ENCODE measurements at places on chromosomes 1 and 21.

- DNase-seq = no peak
Measured at GRCh38 chr21:38487901-38488639, 10.2 kb downstream of the ERG start.

GRCh38 chr1:247286134-247286670, 30.3 kb downstream of the VN1R5 start:
- DNase-seq = no peak

GRCh38 chr1:202133001-202133400, 10.3 kb downstream of the GPR37L1 start:
- no peak for DNase-seq

DNA sequence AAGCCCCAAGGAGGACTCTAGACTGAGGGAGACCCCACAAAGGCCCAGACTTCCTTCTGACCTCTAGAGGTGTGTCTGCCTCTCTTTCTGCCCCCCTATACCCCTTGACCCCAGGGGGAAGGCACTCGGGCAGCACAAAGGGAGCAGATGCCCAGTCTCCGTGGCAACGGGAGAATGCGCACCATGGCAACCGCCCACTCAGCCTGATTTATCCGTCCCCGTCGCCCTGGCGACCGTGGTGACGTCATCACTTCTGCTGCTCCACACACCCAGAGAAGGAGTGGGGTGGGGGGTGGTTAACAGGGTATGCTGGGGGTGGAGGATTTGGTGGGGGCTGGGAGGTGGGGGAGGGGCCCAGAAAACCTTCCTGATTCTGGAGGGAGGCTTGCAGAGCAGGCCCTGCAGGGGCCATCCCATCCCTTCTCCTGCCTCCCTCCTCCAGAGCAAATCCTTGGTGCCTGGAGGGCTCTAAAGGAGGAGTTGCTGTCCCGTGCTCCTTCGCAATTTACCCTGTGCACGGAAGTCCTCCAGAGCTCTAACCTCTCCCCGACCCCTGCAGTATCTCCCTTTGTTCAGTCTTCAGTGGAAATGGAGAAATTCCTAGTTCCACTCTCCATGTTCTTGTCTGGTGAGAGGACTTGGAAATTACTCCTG, 6.3 kb downstream of the CELF3 start:
- no peak for DNase-seq

- no peak for DNase-seq
Measured at GRCh38 chr1:156160000-156160742, 6.8 kb downstream of the SEMA4A start.

DNA sequence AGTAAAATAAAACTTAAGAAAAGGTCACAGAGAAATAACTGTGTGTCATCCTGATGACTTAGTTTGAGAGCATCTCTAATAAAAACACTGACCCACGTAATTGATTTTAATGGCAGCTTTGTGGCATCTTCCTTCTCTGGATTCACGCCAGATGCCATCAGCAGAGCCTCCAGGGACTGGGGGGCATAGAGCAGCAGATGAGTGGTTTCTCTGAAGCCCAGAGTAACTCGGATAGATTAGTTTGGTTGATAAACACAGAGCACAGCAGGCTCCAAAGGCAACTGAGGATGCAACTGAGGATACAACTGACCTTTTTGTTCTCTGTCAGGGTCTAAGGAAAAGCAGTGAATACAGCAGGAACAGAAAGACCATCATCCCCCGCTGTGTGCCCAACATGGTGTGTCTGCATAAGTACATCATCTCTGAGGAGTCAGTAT, 180.8 kb downstream of the RPS6KC1 start:
- no peak for DNase-seq

GRCh38 chr1:115135681-115136080, 46.4 kb upstream of the TSPAN2 start:
- no peak for DNase-seq

DNA sequence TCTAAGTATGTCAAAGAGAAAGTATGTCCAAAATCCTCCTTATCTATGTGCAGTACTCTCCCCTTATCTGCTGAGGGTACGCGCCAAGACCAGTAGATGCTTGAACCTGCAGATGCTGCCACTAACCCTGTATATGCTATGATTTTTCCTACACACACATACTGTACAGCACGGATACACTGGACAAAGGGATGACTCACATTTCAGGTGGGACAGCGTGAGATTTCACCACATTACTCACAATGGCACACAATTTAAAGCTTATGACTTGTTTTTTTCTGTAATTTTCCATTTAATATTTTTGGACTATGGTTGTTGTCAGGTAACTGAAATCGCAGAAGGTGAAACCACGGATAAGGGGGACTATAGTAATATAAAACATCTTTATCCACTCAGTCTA, 4.1 kb downstream of the ORC1 start:
- no peak for DNase-seq

DNA sequence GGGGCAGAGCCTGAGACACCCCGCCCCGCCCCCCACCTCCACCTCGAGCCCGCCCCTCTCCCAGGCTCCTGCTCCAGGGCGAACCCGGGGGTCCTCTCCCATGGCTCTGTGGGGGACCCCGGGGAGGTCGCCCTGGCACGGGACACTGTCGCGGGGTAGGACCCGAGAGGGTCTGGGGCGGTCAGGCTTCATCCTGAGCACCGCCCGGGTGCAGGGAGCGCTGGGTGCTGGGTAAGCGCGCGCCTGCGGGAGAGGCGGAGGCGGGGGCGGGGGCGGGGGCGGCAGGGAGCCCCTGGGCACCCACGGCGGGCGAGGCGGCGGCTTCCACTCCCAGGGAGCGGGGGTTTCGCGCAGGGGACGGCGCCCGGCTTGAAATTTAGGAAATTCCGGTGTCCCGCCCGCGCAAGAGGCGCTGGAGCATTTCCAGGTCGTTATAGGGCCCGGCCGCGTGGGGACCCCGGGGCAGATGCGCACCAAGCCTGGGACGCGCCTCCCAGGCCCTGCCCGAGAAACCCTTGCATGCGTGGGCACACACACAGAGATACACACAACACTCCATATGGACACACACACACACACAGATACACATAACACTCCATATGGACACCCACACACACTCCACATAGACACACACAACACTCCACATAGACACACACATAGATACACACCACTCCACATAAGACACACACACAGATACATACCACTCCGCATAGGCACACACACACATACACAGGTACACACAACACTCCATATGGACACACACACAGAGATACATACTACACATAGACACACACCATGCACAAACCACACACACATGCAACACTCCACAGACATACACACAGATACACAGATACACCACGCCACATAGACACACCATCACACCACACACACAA, 48.7 kb upstream of the SLC19A1 start:
- DNase-seq = peak; percentile 64

DNA sequence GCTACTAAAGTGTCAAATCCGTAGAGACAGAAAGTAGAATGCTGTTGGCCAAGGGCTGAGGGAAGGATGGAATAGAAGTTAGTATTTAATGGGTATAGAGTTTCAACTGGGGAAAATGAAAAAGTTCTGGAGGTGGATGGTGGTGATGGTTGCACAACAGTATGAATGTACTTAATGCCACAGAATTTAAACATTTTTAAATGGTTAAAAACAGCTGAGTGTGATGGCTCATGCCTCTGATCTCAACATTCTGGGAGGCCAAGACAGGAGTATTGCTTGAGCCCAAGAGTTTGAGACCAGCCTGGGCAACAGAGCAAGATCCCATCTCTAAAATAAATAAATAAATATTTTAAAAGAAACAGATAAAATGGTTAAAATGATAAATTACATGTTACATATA, 44.5 kb downstream of the PIK3R3 start:
- no peak for DNase-seq

- no peak for DNase-seq
Measured at GRCh38 chr21:41459884-41460534, 34.0 kb downstream of the MX1 start.

DNA sequence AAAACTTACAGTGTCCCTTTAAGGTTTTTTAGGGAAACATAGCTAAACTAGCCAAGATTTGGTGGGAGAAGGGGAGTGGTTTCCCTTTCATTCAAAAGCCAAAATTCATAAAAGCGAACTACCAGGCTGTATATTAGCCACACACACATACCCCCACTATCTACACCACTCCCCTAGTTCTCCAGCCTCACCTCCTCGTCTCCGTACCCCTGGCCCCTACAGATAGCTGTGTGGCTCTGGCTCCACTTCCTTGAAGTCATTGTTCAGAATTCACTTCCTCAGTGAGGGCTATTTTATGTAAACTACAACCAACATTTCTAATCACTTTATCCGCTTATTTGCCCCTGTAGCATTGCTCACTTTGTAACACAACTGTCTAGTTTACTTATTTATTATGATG, 5.3 kb upstream of the DPH5 start:
- DNase-seq = no peak

DNA sequence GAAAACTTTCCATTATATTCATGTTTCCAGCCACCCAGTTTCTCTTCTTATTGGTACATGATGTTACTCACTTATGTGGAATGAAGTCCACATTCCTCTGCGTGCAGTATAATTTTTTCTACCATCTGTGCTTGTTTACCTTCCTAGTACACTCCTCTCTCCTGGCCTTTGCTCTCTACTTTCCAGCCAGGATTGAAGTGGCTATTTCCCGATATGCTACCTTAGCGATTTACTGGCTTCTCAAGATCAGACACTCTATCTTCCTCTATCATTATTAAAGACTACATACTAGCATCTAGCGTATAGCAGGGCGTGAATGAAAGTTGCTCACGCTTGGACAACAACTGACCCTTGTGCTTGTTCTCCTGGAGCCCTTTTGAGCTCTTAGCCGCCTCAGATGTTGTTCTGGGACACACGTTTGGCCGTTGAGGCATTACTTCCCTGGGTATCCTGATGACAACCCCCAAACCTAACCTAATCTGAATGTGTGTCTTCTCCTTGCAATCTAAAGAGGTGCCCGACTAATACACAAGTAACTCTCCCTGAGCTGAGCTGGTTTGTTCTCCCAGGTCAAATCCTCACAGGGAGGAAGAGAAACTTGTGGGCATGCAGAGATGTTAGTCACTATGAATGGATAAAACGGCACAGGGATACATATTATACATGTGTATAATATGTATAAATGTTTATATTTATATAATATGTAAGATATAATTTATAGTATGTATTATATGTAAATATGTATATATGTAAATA, 13.4 kb upstream of the MTARC2 start:
- DNase-seq = no peak

DNA sequence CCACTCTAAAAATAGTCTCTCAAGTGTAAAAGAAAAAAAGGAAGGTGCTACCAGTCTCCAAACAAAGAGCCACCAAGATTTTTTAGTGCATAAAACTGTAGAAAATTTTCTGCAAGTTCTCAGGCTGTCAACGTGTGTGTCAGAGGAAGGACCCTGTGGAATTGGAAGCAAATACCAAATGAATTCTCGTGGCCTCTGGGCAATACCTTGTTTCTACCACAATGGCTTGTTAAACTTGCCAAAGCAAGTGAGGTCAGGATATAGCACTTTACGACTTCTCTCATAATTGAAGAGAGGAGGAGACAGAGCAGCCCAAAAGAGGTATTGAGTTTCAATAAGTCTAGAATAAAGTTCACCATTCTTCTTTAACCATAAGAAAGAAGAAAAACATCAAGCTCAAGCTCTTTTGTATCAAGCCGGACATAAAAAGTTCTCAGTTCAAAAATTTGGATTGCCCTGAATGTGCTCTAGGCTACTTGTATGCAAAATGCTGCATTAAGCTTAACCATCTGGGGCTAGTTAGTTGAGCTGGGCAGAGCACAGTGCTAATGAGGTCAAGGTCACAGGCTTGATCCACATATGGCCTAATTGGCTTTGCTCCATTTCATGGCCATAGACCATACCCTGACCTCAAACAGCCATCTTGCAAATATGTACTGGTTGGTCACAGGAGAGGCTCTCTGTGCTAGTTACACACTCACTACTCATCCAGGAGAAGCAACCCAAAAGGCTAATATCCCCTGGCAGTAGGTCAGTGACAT, 60.5 kb downstream of the TBX15 start:
- no peak for DNase-seq

- no peak for DNase-seq
Measured at GRCh38 chr1:193473932-193474331, 287.5 kb upstream of the B3GALT2 start.

DNA sequence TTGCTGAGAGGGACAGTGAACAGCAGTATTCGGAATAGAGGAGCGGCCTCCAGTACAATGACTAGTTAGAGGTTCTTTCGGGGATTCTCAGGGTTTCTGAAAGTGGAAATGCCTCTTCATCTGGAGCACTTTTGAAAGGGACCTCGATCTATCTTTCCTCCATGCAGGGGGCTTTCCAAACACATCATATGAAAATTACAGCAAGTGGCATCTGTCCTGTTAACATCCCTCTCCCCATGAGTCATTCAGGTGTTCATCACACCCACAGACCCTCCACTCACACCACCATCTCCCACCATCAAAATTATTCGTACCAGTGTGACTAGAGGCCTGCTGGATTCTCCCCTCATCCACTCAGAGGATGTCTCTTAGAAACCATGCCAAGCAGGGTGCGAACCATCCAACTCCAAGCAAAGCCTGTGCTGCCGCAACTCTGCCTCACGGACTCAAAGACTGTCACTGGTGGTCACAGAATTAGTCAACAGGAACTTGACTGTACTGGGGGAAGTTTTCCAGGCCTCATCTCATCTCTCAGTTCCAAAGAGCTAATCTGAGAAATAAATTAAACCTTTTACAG, 211.1 kb downstream of the MRPL39 start:
- DNase-seq = no peak
